MV-4-11 (cell line): ENCODE measurements at places on chromosomes 7 and 10.

- DNase-seq, result no peak
Measured at GRCh38 chr10:31958856-31959255, 30.2 kb upstream of the ARHGAP12 start.

GRCh38 chr7:101198476-101198875, 2.4 kb downstream of the MOGAT3 start:
- DNase-seq, result no peak

DNA sequence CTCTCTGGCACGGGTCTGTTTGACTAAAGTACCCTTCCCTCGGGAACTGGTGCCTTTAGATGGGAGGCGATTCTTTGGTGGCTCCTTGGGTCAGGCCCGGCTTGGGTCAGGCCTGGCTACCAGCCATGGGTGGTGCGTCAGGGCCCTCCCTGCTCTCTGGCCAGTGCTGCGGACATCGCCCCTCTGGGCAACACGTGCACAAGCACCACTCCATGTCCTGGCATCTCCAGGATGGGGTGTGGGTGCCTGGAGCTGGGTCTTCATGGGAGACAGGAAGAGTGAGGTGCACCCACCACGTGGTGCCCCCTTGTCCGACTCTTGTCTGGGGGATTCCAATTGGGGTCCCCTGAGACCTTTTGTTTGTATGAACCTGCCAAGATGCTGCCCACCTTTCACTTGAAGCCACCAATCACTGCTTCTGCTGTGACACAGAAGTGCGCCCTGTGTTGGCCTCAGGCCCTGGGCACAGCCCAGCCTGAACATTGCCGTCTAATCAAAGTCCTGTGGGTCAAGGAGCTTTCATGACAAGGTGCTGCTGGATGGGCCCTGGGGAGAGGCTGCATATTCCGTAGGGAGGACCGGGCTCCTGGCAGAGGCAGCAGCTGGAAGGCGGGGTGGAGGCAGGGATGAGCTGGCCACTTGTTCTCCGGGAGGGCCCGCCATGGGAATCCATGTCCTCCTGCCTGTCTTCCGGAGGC, 11.1 kb upstream of the PWWP2B start:
- DNase-seq, result no peak

DNA sequence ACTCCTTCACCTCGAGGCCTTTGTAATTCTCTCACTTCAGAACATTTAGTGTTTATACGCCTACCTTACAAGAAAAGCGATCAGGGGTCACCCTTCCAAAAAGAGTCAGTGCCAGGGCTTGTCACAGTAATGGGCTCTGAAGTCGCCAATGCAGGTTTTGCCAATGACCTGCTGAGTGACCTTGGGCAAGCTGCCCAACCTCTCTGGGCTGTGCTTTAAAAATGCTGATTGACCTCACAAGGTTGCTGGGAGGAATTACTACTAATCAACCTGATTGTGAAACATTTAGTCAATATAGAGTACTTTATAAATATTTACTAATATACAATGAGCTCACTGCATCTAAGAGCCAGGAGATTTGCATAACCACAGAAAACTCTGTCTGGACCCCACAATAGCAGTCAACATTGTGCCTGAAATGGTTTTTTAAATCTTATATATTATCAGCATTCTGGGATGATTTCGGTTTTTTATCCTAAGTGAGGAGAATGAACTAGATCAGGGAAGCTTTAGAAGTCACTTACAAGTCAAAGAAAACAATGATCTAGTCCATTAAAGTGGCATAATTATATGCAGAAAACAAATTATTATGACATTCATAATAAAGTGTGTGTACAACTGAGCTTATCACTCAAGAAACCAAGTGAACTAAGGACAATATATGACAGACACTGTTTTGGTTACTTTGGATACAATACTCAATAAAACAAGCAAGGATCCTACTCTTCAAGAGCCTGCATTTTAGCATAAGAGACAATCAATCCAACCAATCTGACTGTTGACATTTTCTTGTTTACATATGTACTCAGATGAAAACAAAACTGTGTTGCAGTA, 290.5 kb downstream of the SORCS1 start:
- DNase-seq, result no peak

DNA sequence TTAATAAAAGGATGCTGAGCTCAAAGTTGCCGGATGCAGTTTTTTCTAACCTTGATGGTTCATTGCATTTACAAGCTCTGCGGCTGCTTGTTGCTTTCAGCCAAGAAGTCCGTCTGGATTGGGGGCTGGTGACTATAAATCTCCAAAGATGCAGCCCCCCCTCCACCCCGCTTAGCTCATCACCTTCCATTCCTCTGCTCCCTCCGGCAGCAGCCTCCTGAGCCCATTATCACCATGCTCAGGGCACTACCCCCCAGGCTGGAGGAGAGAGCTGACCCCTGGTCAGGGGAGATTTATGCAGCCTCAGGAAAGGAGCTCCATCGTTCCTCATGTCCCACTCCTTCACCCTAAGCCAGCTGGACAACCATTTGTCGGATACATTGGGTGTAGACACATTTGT, 55.3 kb upstream of the ZRANB1 start:
- no peak for DNase-seq

- DNase-seq, result no peak
Measured at GRCh38 chr10:45548068-45548467, 124.5 kb downstream of the ZFAND4 start.

- no peak for DNase-seq
Measured at GRCh38 chr10:15254808-15255648, 86.5 kb upstream of the NMT2 start.

GRCh38 chr10:125035588-125036295, 93.8 kb downstream of the ZRANB1 start:
- no peak for DNase-seq
